ENCODE measurements at places on chromosomes 13 and 19.

GRCh38 chr19:558770-559439 lies 13.5 kb upstream of the BSG start:
- no peak for DNase-seq

DNA sequence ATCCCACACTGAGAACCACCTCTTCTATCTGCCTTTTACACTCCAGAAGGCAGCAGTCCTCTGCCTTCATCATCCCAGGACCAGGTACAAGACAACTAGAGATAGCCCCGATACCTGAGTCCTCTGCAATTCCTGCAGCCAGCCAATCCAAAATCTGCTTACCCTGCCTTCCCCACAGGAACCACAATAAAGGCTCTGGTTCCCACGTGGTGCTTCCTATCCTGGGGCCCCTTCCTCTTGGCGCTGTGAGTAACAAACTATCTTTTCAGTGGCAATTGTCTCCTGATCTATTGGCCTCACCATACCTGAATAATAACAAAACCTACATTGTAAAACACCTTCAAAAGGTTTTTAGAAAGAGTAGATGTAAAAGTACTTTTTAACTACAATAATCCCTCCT lies 63.1 kb downstream of the ZDHHC20 start:
- no peak for DNase-seq

DNA sequence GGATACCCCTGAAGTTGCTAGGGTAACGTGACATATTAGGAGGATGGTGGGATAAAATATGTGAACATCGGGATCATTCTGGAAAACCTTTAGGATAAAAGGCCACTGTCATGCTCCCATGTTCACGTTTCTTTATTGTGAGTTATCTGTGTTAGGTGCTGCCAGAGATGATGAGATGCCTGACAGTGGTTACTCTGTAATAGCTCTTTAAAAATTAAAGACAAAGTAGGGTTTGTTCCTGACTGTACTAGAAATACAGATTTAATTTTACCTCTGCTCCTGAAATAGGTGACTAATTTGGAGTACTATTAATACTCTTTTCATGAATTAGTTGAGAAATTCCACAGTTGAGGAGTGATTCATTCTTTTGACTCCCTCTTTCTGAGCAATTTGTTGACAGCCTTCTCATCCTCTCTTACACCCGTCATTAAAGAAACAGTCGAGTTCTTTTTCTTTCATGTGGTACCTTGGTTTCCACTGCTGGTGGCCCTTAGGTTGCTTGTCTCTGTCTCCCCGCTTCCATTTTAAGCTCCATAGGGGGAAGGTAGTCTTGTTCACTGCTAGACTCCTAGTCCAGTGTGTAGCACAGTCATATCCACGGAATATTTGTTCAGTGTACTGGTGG lies 28.4 kb downstream of the SAE1 start:
- no peak for DNase-seq

GRCh38 chr13:92649140-92649813 lies 577.3 kb upstream of the GPC6 start:
- DNase-seq = no peak

GRCh38 chr13:40776681-40777165 lies 5.7 kb upstream of the MRPS31 start:
- DNase-seq = peak; percentile 45

DNA sequence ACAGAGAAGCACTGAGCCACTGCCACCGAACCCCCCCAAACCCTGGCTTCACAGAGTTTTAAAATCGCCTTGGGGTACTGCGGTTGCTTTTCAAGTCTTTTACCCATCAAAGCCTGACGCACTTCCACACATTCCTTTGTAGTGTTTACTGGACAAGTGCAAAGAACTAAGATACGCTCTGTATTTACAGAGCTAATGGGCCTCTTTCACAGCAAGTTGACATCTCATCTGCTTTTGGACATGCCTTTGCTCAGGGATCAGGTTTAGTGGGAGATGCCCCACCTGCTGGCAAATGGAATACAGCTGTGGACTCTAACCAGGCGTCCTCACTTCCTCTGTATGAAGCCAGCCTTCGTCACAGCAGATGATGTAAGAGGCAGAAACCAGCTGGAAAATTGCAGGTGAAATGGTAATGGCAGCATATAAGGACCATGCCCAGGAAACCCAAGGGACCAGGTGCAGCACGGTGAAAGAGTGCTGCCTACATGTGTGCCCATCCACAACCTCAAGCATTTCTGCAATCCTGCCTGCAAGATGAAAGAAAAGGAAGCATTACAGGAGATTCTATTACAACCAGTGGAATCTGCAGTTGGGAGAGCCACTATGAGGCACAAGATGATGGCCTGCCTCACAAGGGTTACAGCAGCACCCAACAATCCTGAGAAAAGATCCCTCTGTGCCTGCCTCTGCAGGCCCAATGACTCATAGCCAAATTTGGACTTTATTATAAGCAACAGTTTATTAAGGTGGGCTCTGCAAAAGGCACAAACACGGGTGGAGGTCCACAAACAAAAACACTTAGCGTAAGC lies 34.7 kb downstream of the BRD4 start:
- DNase-seq = no peak

- DNase-seq = no peak
Observed at GRCh38 chr13:43294412-43294811, 271.0 kb downstream of the DNAJC15 start.

GRCh38 chr19:43318203-43318602 lies 35.3 kb upstream of the CD177 start:
- no peak for DNase-seq

GRCh38 chr19:53874606-53874990 lies 6.9 kb downstream of the MYADM start:
- DNase-seq = no peak

Data from stimulated activated CD8-positive, alpha-beta memory T cell treated with anti-CD3 and anti-CD28 coated beads, Interleukin-2, amount 100 ng/mL, for 1 hour (primary cell).